ENCODE measurements at places on chromosomes 5 and 9.

DNA sequence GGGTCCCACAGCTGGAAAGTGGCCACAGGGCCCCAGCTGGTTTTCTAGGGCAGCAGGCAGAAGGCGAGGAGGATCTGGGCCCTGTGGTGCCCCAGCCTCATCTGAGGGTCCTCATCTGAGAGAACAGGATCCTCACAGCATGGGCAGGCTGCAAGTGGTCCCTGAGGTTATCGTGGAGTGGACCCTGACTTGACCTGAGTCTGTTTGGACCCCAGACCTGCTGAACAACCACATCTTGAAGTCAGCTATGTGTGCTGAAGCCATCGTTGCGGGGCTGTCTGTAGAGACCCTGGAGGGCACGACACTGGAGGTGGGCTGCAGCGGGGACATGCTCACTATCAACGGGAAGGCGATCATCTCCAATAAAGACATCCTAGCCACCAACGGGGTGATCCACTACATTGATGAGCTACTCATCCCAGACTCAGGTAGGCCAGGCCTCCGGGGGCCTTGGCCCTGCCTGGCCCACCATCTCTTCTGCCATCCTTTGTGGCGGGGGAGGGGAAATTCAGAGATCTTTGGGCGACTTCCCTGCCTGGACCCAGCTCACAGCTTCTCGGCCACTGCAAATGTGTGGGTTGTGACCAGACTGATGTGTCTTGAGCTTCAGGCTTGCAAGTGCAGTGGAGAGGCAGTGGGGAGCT lies 24.0 kb downstream of the TGFBI start:
- DNase-seq = no peak

DNA sequence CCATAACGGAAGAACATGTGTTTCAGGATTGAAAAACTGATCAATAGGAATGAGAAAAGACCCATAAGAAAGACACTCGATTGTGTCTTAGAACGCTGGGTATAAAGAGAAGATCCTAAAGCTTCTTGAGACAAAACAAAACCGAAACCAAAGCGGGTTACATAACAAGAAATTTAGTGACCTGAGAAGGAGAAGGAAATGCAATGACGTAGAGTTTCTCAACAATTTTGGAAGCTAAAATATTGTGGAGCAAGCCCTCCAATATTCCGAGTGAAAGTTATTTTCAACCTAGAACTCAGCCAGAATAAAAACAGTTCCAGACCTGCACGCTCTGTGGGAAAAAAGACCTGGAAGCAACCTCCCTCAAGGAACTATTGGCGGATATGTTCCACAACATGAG lies 81.9 kb upstream of the FREM1 start:
- DNase-seq = no peak

- DNase-seq = no peak
Measured at GRCh38 chr9:107281184-107281583, 1.9 kb upstream of the RAD23B start.

GRCh38 chr5:59500014-59500413 lies 393.5 kb downstream of the PDE4D start:
- DNase-seq = no peak

DNA sequence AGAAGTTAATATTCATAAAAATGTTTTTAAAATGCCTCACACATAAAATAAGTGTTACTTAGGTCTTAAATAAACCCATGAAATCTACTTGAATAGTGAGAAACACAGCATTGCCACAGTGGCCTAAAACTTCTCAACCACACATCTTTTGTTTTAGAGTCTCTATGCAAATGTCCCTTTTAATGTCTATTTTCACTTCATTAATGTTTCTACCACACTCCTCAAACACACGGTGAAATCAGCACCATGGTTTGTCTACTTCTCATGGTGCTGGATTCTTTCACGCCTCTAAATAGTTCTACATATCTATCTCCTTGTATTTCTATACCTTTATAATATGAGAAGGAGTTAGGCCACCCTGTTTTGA lies 111.2 kb downstream of the EDIL3 start:
- DNase-seq = no peak

DNA sequence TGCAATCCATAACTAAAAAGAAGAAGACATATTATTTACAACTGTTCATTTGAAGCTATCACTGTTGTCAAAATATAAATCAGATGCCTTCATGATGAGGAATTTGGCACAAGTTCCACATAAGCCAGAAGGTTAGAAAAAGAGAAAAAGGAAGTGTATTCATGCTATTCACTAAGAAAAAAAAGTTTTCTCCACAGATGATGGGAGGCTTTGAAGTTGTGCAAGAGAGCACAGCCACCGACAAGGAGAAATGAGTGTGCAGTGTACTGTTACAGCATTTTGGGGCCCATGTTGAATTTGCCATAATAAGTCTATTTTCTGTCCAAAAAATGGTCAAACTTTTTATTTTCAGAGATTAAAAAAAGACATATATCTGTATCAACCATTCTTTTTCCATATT lies 32.9 kb upstream of the IFNK start:
- no peak for DNase-seq

DNA sequence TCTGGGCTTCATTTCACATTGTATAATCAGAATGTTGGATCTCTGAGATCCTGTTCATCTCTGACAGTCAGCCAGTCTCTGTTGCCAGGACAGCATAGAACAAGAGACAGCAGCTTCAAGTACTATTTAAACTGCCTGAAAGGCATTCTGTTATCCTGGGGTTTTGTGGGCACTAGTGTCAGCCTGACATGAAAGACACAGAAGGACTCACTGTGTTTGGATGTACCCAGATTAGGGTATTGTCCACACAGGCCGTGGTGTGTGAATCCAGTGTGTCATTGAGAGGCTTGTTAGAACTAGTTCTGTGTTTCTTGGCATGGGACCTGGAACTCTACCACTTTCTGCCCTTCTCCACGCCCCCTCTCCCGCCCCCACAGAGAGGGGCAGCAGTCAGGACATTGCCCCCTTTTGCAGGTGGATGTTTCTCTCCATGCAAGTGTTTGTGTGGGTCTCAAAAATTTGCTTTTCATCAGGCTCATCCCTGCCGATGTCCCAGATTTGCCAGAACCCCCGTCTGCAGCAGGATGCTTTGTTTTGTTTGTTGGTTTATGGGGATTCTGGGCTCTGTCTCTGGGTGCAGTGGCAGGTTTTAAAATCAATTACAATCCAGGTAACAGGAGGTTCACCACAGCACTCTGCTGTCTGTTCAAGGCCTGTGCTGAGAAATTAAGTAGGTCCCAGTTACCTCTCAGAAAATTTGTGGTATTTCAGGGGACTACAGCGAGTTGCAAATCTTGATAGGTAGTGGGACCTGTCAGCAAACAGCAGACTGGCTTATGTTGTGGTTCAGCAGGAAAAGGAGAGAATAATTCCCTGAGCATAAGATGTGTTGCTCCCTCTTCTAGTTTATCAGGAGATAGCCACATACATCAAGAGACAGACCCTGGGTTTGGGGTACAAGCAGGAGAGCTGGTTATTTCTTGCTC lies 144.6 kb downstream of the DOCK2 start:
- no peak for DNase-seq

GRCh38 chr9:93963969-93964368 lies 8.8 kb upstream of the BARX1 start:
- DNase-seq = no peak

GRCh38 chr9:129624168-129624759 lies 1.7 kb upstream of the NTMT1 start:
- peak; percentile 48 for DNase-seq
